IPS-NIHi11 (cell line): ENCODE measurements at places on chromosomes 1 and 21.
A peak's percentile ranks its signal among the peaks of the same experiment; 100 is the strongest.

DNA sequence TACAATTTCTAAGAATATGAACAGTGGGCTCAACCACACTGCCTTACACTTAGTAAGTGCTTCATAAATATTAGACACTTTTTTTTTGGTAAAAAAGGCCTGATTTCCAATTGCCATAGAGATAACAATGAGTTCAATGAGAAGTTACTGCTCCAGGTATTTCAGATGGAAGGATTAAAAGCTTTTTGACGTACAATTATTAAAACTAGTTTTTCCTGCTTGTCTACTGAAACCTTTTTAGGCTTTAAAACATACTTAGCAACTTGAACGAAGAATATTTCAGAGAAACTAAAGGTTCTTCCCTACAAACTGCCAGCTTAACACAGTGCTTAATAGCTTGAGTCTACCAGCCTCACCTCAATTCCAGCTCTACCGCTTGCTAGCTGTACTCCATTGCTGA lies 43.7 kb downstream of the TRIT1 start:
- DNase-seq, result no peak

- DNase-seq, result no peak
Measured at GRCh38 chr1:244063498-244063897, 12.4 kb downstream of the ZBTB18 start.

- peak; percentile 87 for DNase-seq
Measured at GRCh38 chr1:36187800-36188593, 32.0 kb downstream of the MAP7D1 start.

DNA sequence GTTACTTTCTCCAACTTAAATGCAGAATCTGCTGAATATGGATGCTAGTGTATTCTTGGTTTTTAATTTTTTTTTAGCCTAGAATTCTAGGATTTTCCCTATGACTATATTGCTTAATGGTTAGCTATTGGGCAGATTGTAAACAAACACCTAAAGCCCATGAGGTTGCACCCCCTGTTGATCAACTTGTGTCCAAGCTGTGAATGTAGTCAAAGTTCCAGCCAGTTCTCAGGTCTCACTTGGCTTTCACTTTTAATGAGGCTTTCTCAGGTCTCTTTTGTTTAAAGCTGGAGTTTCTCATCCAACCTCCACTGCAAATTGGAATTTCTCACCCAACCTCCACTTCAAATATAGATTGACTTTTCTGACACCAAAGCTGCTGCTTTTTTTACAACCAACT lies 35.9 kb downstream of the FCER1A start:
- no peak for DNase-seq

GRCh38 chr1:19705464-19705863 lies 40.8 kb downstream of the HTR6 start:
- DNase-seq, result no peak
